ENCODE measurements at places on chromosomes 6 and 20. TPM values are rescaled to one million over a fixed set of nuclear protein-coding genes. Genes with fewer than 3 reads are reported as not detected.

- H3K27ac ChIP-seq = no peak overlapping the region
- H3K36me3 ChIP-seq = no peaks in the 10 kb centered on the region
- peaks cover 3% of the 10 kb centered on the region for H3K4me1 ChIP-seq
- H3K4me3 ChIP-seq = no peak overlapping the region
Measured at GRCh38 chr6:28884423-28885131, 39.2 kb downstream of the TRIM27 start.

The TAF11 gene
- 15.9 TPM for total RNA-seq

The COL10A1 gene
- total RNA-seq = not detected

- H3K4me3 ChIP-seq = no peak overlapping the region
- no peaks in the 10 kb centered on the region for H3K4me1 ChIP-seq
- H3K36me3 ChIP-seq = no peaks in the 10 kb centered on the region
- no peak overlapping the region for H3K27ac ChIP-seq
Measured at GRCh38 chr6:2127484-2127911, 117.9 kb downstream of the GMDS start.

DNA sequence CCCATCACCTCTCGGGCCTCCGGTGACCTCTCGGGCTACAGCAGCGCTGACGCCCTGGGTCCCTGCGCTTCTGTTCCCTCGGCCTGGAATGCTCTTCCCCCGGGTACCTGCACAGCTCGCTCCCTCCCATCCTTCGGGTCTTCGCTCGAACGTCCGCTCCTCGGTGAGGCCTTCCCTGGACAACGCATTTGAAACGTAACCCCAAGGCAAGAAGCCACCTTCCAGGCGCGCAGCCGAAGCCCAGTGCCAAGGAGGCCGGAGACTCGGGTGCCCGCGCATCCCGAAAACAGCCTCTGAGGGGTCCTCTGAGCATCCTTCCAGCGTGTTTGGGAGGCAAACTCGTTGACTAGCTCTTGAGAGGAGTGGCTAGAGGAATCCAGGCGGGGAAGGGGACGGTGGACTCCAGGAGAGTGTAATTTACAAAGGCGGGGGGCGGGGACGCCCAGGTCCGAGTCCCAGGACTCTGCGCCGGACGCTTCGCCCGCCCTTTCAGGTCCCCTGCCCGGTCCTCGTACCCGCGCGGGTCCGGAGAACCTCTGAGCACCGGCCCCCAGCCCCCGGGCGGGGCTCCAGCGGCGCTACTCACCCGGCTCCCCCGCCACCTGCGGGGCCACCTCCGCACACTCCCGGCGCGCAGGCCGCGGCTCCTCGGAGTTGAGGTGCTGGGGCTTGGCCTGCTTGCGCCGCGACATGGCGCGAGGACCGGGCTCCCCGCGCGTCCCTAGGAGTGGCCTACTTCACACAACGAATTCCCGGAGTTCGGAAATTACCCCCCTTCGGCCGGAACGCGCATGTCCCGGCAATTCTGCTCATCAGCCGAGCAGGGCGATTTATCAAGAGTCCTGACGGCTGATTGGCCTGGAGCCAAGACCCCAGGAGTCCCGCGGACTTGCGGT is 86.8 kb downstream of the ZFP64 start:
- no peaks in the 10 kb centered on the region for H3K36me3 ChIP-seq
- H3K27ac ChIP-seq = no peak overlapping the region
- H3K27me3 ChIP-seq = no peaks in the 10 kb centered on the region
- no peak overlapping the region for H3K4me3 ChIP-seq
- DNase-seq = no peak
